ENCODE measurements at places on chromosomes 6 and 20.

GRCh38 chr20:50331469-50332363 lies 141.1 kb downstream of the CEBPB start:
- DNase-seq, result no peak

GRCh38 chr20:63247671-63248228 lies 6.5 kb downstream of the NKAIN4 start:
- DNase-seq, result no peak

DNA sequence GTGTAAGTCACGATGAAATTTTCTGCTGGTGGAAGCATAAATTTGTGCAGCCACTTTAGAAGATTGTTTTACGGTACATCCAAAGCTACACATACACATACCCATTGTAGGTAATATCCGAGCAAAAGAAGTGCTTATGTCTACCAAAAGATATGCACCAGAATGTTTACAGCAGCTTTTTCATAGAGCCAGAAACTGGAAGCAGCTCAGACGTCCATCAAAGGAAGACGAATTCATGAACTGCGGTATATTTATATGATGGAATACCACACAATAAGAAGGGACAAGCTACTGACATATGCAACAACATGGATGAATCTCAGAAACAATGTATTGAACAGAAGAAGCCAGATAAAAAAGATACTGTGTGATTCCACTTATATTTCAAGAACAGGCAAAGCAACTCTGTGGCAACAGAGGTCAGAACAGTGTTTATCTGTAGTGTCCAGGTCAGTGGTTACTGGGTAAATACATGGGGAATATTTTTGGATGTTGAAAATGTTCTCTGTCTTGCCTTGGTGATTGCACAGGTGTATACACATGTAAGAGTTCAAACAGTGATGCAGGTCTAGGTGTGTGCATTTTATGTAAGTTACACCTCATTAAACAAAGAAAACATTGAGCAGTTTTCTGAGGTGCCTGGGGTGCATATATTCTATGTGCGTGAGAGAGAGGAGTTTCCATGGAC lies 51.9 kb upstream of the EXOC2 start:
- no peak for DNase-seq

DNA sequence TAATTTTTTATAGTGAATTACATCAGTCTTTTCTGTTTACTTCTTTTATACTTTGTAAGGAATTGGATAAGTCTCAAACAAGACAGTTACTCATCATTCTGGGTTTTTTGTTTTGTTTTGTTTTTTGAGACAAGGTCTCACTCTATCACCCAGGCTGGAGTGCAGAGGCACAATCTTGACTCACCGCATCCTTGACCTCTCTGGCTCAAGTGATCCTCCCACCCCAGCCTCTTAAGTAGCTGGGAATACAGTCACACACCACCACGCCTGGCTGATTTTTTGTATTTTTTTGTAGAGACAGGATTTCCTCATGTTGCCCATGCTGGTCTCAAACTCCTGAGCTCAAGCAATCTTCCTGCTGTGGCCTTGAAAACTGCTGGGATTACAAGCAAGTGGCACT lies 524.3 kb downstream of the EYS start:
- DNase-seq, result no peak

DNA sequence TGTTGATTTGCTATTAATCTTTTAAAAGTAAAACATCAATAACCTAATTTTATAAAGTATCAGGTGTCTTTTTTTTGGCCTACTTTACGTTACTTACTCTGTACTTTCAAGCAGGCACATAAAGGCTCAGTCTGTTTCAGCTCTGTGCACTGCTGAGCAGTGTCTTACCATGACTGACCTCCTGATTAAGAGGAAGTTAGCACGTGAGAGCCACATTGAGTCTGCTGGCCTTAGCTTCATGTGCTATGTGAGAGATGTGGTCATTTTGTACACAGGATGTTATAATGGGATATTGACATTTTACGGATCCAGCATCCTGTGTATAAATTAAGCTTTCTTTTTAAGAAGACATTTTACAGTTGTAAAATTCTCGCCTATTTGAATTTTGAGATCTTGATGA lies 31.9 kb downstream of the ARID1B start:
- DNase-seq, result peak; percentile 24

DNA sequence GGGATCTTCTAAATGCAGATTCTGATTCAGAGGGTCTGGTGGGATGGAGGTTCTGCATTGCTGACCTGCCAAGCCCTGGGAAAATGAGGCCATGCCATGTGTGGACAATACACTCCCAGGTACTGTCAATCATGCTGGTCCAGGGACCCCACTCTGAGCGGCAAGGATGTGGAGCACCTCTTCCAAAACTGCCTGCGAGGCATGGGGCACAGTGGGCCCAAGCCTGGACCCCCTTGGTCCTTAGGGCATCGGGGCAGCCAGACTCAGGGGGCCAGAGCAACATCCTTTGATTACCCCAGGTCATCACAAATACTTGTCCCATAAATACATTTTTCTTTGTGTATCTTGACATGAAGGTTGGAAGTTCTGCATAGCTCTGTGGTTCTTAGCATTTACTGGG lies 76.8 kb upstream of the NXT1 start:
- no peak for DNase-seq

DNA sequence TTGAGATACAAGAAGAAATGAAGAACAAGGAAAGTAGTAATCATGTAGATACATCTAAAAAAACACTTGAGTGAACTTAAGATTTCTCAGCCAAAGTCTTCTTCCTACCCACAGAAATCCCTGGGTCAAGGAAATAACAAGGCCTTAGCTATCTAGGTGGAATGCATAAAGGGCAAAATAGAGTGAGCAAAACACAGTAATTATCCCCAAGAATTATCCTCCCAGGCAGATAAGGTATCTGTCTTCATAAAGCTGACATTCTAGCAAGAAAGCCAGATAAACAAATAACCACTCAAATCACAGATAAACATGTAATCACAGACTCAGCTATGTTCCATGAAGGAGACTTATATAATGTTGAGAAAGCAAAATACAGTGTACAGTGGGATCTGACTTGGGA lies 136.9 kb upstream of the C6orf118 start:
- DNase-seq, result no peak

DNA sequence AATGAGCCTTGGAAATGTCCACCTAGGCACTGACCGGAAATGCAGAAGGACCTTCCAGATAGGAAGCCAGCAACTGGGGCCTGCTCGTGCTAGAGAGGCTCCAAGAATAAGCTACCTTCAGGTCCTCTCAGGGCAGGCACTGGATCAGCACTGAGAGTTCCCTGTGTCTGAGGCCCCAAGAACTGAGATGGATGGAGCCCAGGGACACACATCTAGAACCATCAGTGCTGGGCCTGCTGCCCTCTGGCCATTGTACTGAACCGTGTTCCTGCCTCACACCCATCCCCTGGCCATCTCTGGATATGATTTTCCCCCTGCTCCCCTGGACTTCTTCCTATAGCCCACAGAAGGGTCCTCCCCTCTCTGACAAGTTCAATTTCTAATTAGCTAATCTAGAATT lies 10.3 kb downstream of the BPIFA1 start:
- DNase-seq, result no peak

All from dermis microvascular lymphatic vessel endothelial cell (primary cell).